ENCODE measurements at places on chromosomes 3 and 15.

- peak; percentile 31 for DNase-seq
These were observed 798 bp downstream of the GCHFR start for GRCh38 chr15:40764629-40765103.

DNA sequence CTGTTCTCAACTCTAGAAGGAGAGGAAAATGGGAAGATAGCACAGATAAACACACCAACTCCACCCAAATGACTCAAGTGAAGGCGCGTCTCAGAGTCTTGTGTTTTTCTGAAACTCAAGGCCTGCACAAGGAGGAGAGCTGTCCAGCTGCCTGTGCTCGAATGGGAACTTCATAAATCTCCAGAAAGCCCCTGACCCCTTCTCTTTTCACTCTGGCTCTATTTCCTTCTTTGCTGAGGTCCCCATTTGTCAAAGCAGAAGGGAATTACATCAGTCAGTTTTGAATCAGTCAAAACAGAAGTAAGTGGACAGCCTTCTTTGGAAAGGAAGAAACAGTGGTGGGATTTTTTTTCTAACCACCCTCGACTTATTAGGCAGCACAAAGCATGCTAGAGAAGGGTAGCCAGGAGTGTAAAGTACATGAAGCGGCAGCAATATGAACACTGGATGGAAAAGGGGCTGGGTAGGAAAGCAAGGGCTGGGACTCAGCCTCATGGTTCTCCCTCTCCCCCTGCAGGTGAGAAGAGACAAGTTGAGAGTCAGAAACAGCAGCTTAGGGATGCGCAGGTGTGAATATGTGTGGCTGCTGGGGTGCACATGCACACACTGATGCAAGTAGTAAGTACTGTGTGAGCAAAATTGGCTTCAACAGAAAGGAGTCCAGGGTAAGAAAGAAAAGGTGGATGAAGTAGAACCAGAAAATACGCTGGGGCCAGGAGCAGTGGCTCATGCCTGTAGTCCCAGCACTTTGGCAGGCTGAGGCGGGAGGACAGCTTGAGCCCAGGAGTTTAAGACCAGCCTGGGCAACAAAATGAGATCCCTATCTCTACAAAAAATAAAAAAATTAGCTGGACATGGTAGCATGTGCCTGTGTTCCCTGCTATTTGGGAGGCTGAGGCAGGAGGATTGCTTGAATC is 36.6 kb upstream of the MAGEF1 start:
- DNase-seq, result peak; percentile 73

- peak; percentile 50 for DNase-seq
These were observed 236.5 kb downstream of the SQOR start for GRCh38 chr15:45871121-45871855.

DNA sequence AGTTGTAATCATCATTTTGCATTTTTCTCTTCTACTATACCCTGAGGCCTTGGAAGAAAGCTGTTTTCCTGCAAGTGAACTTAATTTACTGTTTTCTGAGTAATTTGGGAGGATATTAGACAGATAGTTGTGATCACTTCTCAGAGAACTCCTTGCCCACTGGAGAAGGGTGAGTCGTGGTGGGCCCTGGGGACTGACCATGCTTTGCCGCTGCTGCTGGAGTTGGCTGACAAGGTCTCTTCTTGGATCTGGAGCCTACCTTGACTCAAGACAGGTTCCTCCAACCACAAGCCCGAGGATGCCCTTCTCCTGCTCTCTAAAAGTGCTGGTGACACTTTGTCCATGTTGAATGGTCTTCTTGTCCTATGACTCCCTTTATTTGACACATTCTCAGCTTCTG is 68.4 kb downstream of the KCNAB1 start:
- no peak for DNase-seq

GRCh38 chr15:39998511-39999077 is 40.4 kb downstream of the SRP14 start:
- DNase-seq, result no peak

DNA sequence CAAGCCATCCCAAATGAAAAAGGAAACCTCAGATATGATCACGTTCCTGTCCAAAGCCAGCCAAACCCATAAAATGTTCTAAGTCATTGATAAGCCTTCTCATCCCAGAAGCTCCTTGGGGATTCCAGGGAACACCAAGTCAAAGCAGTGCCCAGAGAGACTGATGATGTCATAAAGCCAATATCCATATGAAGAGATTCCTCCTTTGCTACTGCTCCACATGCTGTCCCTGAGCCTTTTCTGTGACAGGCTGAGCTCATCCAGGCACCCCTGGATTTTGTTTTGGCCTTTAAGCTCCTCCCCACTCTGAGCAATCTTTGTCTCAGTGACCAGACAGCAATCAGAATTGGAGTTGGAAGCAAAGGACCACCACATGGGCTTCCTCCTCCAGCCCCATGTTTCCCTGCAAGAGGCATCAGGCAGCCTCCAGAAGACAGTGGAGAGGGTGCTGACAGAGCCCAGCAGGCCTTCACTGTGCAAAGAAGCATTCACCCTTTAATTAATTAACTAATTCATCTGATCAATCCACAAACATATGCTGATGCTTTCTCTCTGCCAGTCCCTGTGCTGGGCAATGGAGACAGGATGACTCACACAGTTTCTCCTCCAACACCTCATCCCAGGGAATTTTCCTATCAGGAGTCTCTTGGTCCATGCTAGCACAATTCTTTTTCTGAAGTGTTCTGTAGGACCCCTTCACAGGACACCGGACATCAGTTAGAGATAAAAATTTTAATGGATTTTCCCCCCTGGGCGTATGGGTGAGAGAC is 25.0 kb downstream of the MEX3B start:
- DNase-seq, result peak; percentile 30

DNA sequence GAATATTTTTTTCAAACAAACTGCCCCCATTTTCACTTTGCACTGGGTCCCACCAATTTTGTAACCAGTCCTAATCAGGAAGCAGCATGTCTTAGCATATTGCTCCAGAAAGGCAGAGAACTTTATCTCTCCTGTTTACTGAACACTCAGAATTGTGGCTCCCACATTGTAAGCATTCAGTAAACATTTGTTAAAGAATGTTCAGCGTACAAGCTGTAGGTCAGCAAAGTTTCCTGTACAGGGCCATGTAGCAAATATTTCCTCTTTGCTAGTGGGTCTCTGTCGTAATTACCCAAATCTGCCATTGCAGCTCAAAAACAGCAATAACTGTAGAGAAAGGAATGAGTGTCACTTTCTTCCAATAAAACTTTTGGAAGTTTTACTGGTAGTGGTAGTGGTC is 393.3 kb downstream of the GRM7 start:
- no peak for DNase-seq

DNA sequence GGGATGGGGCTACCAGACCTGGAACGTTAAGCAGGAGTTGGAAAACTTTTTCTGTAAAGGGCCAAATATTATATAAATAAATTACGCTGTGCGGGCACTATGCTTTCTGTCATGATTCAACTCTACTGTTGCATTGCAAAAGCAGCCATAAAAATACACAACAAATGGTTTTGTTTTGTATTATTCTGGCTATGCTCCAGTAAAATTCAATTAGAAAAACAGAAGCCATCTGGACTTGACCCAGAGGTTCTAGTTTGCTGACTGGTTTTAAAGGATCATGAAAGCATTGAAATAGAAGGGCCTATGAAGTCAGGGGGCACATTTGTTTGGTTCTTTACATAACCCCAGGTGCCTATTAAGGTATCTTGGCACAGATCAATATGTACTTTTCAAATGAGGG is 647.4 kb upstream of the LMCD1 start:
- no peak for DNase-seq

- no peak for DNase-seq
These were observed 384.3 kb downstream of the CACNA2D3 start for GRCh38 chr3:54506603-54507002.

Data from MCF 10A (cell line).